ENCODE measurements at places on chromosomes 12 and 14.

DNA sequence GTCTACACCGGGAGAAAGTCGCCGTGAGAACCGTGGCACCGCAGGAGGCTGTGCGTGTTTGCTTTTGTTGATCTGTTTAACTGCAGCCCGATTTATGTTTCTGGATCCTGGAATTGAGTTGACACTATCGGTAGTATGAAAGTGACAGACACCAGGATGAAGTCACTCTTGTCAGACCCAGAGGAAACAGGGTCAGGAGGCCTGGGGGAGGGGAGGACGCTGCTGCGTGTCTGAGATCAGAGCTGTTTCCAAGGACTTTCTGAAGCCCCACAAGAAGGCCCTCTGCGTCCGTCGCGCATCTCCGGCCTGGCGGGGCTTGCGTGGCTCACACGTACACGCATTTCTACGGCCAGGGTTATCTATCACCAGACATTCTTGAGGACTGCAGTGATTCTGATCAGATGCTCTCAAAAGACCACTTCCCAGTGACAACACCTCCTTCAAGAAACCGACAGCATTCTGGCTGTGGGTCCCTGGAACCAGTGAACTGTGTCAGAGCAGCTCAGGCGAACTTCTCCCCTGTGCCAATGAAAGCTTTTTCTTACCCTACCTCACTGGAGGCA lies 263.4 kb downstream of the ADGRD1 start:
- no peak for DNase-seq

DNA sequence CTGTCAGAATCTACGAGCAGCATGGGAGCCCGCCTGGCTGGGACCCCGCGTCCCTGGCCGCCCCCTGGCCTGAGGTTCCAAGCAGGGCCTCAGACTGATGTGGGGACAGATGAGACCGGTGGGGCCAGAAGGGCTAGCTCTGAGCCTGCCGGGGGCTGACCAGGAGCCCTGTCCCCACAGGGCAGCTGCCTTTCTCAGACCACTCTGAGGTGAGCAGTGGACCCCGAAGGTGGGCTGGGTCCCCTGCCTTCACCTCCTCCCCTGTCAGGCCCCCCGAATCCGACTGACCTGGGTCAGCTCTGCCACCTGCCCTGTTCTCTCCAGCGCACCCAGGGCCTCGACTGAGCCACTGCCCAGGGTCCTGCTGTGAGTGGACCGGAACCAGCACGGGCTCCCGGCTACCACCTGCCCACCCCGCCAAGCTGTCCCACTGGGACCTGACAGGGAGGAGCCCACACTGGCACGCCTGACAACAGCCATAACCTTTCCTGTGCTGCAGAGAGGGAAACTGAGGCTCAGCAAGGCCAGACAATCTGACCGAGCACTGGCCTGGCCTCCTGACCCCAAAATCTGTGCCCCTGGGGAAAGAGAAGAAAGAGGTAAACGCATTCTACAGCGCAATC lies 29.7 kb upstream of the TMEM179 start:
- no peak for DNase-seq

DNA sequence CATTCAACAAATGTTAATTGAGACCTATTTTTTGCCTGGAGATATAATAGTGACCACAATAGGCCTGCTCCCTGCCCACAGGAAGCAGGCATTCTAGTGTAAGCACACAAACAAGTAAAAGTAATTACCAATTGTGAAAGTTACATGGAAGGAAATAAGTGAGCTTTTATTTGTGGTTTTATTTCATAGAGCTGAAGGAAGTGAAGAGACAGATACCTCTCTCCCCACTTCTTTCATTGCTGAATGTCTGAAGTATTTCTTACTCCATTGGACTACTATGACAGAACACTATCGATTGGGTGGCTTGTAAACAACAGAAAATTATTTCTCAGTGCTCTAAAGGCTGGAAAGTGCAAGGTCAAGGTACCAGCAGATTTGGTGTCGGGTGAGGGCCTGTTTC lies 183.5 kb downstream of the PRKCH start:
- no peak for DNase-seq

DNA sequence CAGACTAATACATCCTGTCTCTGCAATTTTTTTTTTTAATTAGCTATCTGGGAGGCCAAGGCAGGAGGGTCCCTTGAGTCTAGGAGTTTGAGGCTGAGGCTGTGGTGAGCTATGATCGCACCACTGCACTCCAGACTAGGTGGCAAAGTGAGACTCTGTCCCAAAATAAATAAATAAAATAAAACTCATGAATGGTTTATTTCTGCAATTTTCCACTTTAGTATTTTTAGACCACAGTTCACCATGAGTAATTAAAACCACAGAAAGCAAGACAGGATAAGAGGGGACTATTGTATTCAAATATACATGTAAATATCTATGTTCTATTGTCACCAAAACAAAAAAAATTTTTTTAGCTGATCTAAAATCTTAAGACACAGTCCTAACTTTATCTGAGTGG lies 17.8 kb downstream of the TAOK3 start:
- no peak for DNase-seq

DNA sequence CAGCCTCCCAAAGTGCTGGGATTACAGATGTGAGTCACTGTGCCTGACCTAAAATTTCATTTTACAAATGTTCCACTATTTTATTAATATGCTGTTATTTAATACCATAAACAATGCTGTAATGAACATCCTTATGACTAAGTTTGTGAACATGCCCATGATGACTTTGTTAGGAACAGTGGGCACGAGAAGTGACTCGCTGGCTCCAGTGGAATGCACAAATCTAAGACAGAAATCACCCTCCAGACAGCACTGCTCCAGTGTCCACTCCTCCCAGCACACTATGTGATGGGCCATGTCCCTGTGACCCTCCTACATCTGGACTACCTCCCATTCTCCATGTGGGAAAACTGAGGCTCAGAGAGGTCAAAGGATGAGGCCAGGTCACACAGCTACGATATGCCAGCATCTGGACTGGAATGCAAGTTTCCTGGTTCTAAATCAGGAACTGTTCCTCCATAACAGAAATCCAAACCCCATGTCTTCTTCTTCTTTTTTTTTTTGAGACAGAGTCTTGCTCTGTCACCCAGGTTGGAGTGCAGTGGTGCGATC lies 57.9 kb downstream of the GPR68 start:
- no peak for DNase-seq

GRCh38 chr12:77213319-77213718 lies 147.9 kb upstream of the E2F7 start:
- DNase-seq = no peak

DNA sequence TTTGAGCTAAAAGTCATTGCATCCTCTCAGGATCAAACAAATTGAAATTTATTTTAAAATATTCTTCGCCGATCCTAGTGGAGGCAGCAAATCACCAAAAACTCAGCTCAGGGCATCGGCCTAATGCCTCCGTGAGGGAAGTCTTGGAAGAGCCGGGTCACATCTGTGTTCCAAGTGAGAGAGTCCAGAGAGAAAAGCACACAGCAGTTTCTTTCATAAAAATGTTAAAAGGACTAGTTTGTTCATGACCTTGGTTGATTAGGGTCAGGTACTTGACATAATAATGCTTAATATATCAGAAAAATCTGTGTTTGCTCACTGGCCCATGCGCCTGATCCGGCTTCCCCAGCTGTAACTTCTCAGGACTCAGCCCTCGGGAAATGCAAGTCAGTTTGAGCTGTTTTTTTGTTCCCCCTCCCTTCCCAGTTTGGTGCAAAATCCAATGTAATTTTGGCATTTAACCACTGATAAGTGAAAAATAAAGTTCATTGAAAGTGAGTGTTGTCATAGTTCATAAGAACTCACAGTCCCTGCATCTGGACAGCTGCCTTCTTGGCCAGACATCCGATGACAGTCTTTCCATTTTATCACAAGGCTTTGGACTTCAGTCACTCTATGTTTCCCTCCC lies 161.7 kb downstream of the CAND1 start:
- no peak for DNase-seq

- DNase-seq = no peak
Observed at GRCh38 chr12:119679081-119679480, 11.1 kb downstream of the PRKAB1 start.

- DNase-seq = no peak
Observed at GRCh38 chr14:99773521-99774497, 19.4 kb upstream of the EML1 start.

- DNase-seq = no peak
Observed at GRCh38 chr12:42129595-42130204, 15.0 kb downstream of the GXYLT1 start.

DNA sequence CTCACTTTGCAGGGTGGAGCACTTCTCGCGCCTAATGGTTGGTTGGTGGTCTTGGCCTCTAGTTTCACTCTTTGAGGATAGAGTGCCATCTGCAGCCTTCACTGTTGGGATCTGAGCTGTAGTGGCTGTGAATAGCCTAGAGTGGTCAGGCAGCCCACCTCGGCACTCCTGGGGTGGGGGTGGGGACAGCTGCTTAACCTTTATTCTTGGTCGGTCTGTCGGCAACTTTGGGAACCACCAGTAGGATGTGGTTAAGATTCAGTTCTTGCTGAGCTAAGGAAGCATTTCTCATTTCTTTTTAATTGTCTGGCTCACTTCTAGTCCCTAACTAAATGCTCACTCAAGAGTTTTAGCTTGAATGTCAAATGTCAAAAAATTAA lies 21.1 kb downstream of the TMBIM6 start:
- DNase-seq = no peak

- no peak for DNase-seq
Observed at GRCh38 chr14:44135972-44136371, 371.1 kb downstream of the FSCB start.

GRCh38 chr12:47789712-47790489 lies 16.9 kb downstream of the SLC48A1 start:
- no peak for DNase-seq

DNA sequence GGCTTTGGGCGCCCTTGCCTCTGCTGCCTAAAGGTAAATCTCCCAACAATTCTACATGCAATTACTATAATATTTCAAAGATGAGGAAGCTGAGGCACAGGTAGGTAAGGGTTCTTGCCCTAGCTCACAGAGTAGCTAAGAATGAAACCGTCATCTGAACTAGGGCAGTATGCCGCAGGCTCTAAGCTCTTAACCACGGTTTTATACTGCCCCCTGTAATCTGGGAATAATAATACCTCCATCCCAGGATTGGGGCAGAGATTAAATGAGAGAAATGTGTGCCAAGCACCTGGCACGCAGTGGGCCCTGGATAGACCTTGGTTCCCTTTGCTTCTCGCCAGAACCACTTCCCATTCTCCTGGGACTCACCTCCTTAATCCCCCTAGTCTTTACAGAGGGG lies 1.5 kb upstream of the HRK start:
- DNase-seq = peak; percentile 26

- no peak for DNase-seq
Observed at GRCh38 chr12:127306604-127307215, 960.3 kb upstream of the TMEM132C start.

- no peak for DNase-seq
Observed at GRCh38 chr12:20018406-20018805, 349.9 kb upstream of the PDE3A start.

DNA sequence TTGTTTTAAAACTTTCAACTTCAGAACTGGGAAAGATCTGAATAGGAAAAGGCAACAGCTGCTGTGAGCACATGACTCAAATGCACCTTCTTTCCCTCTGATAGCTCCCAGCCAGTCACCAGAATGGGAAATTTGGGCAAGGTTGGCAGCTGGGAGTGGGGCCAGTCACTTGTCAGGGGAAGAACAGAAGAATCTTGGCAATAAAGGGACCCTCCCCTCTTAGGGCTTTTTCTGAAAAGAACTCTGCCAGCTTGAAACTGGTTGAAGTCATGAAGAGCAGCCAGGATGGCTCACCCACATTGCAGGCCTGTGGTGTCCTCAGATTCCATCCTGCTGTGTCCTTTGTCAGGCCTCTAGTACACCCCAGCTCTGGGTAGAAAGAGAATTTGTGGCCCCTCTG lies 10.3 kb upstream of the RIC8B start:
- no peak for DNase-seq

DNA sequence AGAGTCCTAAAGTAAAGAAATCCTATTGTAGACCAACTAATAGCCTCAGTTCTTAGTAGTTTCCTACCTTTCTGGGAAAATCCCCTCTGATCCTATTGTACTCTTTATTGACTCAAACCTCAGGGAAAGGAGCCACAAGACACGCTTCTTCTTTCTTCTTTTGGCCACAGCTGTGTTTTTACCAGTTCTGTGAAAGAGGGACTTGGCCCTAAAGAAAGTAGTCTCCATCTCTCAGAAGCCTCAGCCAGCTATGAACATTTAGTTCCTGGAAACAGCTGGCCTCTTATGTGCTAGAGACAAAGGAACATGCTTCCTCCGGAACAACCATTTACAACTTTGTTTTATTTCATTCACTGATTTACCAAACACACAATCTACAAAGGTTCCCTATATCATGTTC lies 66.1 kb upstream of the ARID2 start:
- DNase-seq = no peak

Measured in GM10248 (cell line).